Stimulated activated CD4-positive, alpha-beta T cell treated with anti-CD3 and anti-CD28 coated beads, Interleukin-4, amount 100 ng/mL, for 1 hour (primary cell): ENCODE measurements at places on chromosomes 11 and 22.

- no peak for DNase-seq
Observed at GRCh38 chr11:116874251-116874650, 36.8 kb upstream of the APOA1 start.

DNA sequence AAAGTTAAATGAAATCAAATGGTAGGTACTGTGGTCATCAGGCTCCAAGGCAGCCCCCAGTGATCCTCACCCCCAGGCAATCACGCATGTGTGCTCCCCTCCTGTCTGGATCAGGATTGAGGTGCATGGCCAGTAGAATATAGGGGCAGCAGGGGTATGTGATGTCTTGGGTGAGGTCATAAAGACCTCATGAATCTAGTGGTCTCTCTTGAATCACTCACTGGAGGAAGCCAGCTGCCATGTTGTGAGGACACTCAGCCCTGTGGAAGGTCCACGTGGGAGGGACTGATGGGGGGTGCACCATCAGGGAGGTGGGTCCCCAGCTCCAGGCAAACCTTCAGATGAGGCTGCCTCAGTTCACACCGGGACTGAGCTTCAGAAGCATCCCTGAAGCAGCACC is 6.8 kb upstream of the IL17REL start:
- no peak for DNase-seq

DNA sequence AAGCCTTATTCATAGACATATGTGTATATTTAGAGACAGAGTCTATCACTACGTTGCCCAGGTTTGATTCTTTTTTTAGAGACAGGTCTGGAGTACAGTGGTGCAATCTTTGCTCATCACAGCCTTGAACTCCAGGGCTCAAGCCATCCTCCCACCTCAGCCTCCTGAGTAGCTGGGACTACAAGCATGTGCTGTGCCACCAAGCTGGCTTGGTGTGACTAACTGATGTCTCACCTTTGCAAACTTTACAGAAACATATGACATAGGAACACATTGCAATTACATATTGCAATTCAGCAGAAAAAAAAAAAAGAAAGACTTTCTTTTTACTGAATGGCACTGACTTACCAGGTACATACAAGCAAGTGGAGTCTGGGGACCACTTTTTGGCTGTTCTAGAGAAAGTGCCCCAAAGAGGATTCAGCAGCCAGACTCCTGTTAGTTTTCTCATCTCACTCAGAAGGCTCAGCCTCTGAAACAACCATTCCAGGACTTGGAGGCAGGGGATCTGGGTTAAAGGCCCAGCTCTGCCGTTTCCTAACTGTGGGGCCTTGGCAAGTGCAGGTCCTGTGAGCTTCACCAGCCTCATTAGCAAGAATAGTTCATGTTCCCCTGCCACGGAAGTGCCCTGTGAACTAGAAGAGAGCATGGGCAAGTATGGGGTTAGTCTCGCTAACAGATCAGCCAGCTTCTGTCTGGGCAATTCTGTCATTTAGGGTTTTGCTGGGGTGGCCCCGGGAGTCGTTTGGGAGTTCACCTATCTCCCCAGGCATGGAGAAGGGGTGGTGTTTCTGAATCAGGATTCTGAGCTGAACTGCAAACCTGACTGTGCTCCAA is 11.3 kb upstream of the NFAM1 start:
- no peak for DNase-seq

- no peak for DNase-seq
Observed at GRCh38 chr11:9922806-9923205, 258.9 kb downstream of the SWAP70 start.

DNA sequence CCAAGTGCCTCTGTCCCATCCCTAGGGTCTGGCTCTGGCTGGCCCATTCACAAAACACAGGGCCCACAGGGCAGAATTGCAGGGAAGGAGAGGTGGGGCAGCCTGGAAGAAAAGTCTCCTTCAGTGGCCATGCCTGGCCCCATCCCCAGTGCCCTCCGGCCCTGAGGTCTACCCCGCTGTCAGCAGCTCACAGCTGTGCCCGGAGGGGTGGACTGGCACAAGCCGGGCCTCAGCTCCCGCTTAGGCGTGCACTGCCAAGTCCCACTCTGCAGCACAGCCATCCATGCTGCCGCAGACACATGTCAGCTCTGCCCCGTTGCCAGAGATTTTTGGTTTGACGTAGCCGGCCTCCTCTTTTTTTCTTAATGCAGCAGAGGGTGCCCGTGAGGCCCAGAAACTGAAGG is 3.9 kb upstream of the SCN2B start:
- no peak for DNase-seq

DNA sequence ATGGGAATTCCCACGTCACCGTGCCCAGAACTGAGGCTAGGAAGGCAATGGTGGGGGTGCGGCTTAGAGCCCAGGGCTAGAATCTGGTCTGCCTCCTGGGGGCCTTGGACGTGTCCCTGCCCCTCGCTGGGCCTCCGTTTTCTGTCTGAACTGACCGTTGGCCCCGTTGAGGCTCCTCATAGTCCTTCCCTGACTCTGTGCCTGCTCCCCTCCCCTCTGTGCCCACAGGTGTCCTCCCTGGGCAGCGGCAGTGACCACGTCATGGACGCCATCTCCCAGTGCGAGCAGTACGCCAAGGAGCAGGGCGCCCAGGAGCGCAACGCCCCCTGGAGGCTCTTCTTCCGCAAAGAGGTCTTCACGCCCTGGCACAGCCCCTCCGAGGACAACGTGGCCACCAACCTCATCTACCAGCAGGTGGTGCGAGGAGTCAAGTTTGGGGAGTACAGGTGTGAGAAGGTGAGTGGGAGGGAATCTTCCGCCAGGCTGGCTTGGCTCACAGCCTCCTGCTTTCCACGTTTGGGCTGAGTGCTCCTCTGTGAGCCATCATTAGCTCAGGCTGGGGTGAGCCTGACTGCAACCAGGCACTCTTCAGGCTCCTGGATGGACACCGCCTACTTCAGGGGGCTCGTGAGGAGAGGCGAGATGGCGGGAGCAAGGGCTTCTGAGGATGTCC is 63.9 kb downstream of the MYO7A start:
- peak; percentile 58 for DNase-seq

DNA sequence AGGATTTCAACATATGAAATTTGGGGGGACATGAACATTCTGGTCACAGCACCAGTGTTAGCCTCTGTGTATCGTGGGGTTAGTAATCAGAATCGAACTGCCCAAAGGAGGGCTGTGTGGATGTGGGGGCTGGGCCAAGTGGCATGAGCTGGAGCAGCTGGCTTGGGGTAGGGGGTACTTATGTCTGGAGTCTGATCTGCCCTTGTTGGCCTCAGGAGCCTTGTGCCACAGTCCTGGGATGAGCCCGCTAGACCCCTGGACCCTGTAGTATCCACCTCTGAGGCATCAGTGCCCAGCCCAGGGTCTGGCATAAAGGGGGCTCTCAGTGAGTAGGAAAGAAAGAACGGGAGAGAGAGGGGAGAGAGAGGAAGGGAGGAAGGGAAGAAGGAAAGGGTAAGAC is 67.3 kb downstream of the LRRC32 start:
- no peak for DNase-seq

- DNase-seq: no peak
Observed at GRCh38 chr22:50700387-50701075, 27.9 kb downstream of the SHANK3 start.

DNA sequence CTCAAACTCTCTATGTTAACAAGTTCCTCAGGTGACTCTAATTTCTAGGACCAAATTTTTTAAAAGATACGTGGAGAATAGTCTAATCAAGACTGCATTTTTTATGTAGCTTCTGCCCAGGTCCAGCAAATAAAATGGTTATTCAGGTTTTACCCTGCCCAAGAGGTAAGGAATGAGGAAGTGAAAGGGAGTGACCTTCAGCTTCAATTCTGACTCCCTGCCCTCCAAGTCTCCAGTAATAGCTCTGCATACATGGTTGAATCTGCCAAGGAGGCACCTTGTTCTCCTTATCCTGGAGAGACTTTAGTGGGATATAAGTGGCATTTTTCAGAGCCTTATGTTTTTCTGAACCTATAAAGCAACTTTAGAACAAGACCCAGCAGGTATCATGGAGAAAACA is 15.5 kb downstream of the MUC15 start:
- DNase-seq: no peak

GRCh38 chr11:85133636-85134035 is 493.5 kb downstream of the DLG2 start:
- no peak for DNase-seq

DNA sequence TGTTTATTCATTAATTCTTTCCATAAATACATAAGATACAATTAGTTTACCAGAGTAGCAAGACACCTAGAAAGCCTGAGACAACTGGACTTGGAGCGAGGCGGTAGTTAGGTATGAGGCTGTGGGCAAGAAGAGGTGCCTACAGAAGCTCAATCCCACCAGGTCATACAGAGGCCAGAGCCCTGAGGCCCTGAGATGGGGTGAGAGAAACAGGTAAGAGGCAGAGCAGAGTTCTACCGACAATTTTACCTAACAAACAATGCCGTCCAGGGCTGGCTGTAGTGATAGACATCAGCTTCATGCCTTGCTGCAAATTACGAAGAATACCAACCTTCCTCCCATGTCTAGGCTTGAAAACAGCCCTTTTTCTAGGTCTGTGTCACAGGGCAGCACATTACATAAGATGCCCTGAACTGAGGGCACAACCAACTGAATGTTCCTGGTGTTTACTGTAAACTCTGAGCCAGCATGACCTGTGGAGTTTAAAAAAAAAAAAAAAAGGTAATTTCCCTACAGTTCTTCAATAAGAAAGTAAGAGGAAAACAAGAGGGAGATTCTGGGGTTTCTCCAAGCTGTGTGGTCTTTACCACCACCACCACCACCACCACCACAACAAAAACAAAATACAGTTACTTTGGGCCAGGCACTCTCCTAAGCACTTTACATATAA is 105.8 kb downstream of the GAB2 start:
- DNase-seq: no peak

DNA sequence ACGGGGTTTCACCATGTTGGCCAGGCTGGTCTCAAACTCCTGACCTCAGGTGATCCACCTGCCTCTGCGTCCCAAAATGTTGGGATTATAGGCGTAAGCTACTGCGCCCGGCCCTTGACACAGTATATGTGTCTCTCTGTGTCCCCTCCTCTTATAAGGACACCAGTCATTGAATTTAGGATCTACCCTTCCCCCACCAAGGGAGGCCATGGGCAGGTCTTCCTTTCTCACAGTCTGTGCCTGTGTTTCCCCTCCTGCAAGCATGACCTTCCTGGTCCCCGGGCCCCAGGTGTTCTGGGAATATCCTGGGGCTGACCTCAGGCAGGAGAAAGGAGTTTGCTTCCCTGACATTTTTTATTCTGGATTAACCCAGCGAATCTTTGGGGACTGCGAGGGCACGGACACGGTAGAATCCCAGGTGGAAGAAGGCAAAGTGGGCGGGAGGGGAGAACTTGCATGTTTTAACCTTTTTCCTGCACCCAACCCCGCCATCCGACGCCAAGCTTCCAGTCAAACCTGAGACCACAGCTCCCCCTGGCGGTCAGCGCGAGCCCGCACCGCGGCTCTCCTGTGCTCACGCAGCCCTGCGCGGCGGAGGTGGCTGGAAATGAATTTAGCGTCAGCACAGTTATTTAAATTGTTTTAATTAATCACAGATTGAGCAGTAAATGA is 42.1 kb upstream of the ISX start:
- DNase-seq: peak; percentile 66

DNA sequence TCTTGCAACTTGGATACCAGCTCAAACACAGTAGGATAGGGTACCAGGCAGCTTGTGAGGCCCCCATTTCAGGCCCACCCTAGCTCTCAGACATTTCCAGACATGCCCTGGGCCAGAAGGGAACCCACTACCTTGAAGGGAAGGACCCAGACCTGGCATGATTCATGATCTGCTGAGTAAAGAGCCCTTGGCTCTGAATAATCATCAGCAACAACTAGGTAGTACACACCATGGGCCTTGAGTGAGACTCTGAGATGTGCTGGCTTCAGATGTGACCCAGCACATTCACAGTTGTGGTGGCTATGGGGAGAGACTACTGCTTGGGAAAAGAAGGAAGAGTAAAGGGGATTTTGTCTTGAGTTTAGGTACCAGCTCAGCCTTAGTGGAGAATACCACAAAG is 23.6 kb downstream of the JRKL start:
- no peak for DNase-seq

GRCh38 chr22:42202048-42202447 is 68.4 kb downstream of the TCF20 start:
- no peak for DNase-seq

DNA sequence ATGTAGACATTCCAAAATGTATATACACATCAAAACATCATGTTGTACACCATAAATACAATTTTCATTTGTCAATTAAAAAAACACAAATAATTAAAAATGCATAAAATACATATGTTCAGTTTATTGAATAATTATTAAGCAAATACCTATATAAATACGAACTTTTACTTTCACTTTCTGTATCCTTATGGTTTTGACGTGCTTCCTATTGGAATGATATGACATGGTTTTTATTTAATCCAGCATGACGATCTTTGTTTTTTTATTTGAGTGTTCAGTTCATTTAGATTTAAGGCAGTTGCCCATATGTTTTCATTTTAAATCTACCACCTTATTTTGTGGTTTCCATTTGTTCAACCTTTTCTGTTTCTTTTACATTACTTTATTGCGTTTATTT is 198.3 kb upstream of the PLET1 start:
- DNase-seq: no peak

DNA sequence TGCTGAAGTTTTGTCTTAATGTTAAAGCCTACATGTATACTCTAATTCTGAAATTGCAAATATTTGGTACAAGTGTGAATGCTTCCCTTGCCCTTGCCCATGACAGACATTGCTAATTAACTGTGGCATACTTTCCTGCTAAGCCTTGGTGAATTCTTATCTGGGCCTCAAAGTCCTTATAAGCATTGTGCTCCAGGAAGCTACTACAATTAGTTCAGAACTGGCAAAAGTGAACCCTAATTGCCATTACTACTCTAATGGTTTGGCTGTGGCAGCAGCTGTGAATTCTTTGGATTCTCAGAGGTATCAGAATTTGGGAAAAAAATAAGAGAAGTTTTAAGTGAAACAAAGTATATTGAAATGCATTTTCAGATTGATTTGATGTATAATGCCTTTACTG is 24.3 kb downstream of the EMSY start:
- DNase-seq: no peak

GRCh38 chr11:68213555-68214172 is 568 bp upstream of the KMT5B start:
- peak; percentile 83 for DNase-seq

GRCh38 chr11:30510750-30511149 is 75.4 kb downstream of the MPPED2 start:
- no peak for DNase-seq

- DNase-seq: no peak
Observed at GRCh38 chr11:13745165-13745564, 76.7 kb downstream of the FAR1 start.

DNA sequence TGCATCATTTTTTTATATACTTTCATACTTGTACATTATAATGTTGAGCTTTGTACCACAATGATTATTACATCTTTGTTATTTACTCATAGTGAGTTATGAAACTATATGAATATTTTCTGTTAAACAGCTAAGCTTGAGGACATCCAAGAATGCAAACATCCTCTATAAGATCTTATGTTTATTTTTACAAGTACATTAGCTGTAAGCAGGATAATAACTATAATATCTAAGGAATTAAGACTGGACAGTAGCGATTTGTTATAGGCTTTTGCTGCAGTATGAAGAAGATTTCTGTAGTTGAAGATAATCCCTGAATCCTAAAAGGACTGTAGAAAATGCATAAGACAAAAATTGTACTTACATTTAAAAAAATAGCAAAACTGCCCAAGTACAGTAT is 176.0 kb downstream of the METTL15 start:
- DNase-seq: no peak

GRCh38 chr11:95799546-95799945 is 9.2 kb downstream of the CEP57 start:
- DNase-seq: no peak

GRCh38 chr22:32142600-32142999 is 16.5 kb downstream of the C22orf42 start:
- no peak for DNase-seq
